Naive thymus-derived CD8-positive, alpha-beta T cell (primary cell): ENCODE measurements at places on chromosomes 12 and 14.
A peak's percentile ranks its signal among the peaks of the same experiment; 100 is the strongest.

- DNase-seq: no peak
Observed at GRCh38 chr14:20601522-20601921, 10.3 kb upstream of the RNASE12 start.

DNA sequence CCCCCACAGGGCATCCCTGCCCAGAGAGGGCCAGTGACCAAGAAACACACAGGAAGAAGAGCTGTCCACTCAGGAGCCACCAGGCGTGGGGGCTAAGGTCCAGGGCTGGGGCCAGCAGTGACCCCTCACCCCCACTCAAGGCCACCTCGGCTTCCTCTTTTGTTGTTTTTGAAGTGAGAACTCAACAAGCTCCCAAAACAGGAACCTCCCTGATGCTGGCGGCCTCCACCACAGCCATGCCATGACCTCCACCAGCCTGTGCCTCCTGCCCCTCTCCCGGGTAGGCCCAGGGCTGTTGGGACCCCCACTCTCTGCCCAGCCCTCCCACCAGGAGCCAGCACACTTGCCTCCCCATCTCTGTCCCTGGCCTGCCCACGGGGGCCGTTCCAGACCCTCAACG, 7.8 kb downstream of the AKT1 start:
- DNase-seq: no peak

- DNase-seq: no peak
Observed at GRCh38 chr12:108033090-108033489, 96.0 kb upstream of the WSCD2 start.

DNA sequence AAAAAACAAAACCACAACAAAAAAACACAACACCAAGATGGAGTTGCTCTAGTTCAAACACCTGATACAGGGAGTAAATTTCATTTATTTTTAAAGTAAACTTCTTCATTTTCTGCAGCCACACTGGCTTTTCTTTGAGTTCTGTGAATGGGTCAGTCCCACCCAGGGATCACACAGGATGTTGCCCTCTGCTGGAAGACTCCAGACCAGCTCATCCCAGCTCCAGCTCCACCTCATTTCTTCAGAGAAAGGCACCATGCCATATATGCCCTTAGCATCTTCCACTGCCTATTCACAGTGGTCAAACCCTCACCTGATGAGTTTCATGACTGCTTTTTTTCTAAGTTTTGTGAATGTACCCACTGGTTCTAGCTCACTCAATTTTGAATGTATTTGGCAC, 8.0 kb downstream of the GLIPR1 start:
- DNase-seq: no peak

DNA sequence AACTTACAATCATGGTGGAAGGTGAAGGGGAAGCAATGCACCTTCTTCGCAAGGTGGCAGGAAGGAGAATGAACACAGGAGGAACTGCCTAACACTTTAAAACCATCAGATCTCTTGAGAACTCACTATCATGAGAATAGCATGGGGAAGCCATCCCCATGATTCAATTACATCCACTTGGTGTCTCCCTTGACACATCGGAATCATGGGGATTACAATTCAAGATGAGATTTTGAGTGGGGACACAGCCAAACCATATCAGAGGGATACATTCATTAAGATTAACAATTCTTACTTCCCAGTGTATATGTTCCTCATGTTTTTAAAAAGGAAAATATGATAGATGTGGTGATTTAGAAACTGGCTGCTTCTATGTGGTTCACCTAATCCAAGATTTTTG, 117.9 kb downstream of the PDE3A start:
- no peak for DNase-seq

- DNase-seq: peak; percentile 51
Observed at GRCh38 chr12:89351489-89352241, 636 bp downstream of the DUSP6 start.

DNA sequence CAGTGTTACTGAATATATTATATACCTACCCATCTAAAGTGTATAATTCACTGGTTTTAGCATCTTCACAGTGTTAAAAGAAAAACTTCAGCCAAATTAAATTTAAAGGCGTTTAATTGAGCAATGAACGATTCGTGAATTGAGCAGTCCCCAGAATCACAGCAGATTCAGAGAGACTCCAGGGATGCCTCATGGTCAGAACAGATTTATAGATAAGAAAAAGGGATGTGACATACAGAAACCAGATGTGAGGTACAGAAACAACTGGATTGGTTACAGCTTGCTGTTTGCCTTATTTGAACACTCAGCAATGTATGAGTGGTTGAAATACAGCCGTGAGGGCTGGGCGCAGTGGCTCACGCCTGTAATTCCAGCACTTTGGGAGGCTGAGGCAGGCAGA, 84.6 kb downstream of the WNK1 start:
- no peak for DNase-seq

GRCh38 chr12:120156315-120157259, 37.9 kb downstream of the GCN1 start:
- DNase-seq: no peak

DNA sequence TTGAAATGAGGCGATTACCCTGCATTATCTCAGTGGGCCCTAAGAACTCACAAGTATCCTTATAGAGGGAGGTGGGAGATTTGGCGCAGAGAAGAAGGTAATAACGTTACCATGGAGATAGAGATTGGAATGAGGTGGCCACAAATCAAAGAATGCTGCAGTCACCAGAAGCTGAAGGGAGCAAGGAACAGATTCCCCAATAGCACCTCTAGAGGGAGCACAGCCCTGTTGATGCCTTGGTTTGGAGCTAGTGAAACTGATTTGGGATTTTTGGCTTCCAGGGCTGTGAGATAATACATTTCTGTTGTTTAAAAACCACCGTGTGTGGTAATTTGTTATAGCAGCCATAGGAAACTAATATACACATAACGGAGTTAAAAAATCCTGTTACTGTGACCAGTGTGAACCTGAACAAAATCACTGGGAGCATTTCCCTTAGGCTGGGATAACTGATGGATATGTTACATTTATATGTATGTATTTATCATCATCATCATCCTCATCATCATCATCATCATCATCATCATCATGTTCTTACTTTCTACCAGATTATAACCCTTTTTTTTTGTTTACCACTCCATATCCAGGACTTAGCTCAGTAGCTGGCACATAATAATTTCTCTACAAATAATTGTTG, 100.3 kb downstream of the LIN7A start:
- DNase-seq: no peak

- DNase-seq: no peak
Observed at GRCh38 chr12:44716711-44717110, 159.4 kb downstream of the NELL2 start.

- no peak for DNase-seq
Observed at GRCh38 chr12:84537666-84538065, 374.9 kb downstream of the SLC6A15 start.

DNA sequence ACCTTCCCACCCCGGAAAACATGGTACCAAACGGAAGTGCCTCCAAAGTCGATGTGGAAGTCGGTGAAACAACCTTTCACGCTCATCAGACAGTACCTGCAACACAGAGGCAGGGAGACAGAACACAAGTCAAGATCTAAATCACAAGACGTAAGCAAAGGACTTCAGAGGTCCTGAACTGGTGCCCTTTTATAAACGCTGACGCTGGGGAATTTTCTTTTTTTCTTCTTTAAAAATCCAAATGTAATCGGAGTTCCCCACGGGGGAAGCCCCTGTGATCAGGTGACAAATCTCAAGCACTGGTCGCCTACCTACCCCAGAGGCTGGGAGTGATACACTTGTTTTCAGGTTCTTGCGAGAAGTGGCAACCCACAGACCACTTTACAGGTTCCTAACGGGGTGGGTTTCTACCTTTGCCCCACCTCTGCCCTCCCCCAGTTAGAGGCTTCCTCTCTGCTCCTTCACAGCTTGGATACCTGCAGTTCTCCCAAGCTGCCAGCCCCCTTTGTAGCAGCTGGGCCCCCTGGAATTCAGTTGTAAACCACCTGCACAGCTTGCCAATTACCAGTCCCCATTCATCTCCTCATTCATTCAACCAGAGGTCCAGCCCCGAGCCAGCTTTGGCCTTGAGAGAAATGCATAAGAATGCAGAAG, 46.2 kb downstream of the KDM2B start:
- peak; percentile 72 for DNase-seq

DNA sequence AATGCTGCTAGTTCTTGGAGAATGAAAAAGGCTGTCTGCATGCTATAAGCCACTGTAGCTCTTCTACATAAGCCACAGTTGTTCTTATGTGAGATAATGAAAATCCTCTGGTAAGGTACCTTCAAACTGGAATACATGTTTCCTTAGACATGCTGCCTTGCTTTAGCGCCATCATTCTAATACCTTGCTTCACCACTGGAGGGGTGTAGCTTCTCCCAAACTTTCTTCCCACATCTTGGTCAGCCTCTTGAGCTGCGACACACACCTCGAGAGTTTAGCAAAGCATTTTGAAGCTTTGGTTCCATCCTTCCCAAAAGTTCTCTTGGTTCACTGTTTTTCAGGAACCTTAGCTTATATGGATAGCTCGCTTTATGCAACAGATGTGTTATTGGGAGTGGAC, 69.5 kb downstream of the NKX2-1 start:
- DNase-seq: no peak

DNA sequence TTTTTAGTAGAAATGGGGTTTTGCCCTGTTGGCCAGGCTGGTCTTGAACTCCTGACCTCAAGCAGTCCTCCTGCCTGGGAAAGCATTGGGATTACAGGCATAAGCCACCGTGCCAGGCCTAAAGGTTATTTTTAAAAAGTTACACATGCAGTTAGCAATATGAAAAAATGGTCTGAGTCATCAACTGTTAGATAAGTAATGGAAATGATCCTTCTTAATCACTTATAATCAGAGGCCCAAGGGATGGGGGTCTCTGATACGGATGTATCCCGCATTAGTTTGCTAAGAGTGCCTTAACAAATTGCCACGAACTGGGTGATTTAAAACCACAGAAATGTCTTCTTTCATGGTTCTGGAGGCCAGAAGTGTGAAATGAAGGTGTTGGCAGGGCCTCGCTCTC, 54.1 kb upstream of the FERMT2 start:
- DNase-seq: no peak

- peak; percentile 34 for DNase-seq
Observed at GRCh38 chr12:27534060-27534764, 10.2 kb downstream of the PPFIBP1 start.

DNA sequence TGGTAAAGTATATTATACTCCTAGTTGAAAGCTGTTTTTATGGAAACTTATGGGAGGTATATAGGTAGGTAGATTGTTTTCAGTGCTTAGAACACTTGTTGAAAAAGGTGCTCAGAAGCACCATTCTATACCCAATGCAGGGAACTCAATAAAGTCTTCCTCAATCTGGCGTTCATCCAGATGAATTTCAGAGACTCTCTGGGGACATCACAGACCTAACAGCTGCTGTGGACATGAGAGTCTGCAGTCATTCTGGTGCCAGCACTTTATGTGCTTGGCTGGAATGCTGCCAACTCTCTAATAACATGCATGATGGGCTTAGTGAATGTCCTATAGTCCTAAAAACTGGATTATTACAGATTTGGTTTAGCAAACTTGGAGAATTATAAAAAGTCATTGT, 115.9 kb downstream of the NTN4 start:
- DNase-seq: no peak

DNA sequence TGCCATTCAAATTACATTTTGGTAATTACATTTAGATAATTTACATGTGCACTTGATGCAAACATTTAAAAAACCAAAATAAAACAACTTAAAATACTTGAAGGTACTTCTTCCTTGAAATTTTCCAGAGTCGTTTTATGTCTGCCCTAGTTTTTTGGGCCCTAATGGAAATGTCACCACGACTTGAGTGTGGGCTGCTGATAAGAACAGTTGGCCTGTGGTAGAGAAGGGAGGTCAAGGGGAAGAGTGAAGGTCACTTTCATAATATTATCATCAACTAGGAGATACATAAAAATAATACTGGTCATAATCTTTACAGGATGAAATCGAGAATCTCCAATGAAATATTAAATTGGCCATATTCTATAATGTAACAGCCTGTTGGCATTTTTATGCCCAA, 23.1 kb downstream of the ZDHHC17 start:
- DNase-seq: no peak

GRCh38 chr12:130859161-130859560, 12.7 kb upstream of the RAN start:
- no peak for DNase-seq

- DNase-seq: no peak
Observed at GRCh38 chr14:68466491-68466977, 326.3 kb downstream of the ZFP36L1 start.

DNA sequence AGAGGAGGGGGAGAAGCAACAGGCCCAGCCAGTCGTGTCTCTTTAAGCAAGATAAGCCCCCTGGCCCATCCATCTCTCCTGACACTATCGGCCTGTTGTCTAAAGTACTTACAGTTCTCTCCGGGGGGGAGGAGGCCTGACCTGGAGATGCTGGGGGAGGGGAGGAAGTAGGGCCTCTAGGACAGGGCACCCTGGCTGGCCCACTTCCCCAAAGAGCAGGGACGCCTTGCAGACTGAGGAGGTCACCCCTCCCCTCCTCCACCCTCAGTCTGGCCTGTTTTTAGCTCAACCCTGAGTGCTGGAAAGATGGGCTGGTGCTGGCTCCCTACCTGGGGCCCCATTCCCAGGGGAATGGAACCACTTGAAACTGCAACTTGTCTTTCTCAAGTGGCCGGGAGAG, 70.3 kb downstream of the TBX5 start:
- DNase-seq: no peak
